ENCODE measurements at places on chromosomes 2 and 18. TPM values are rescaled to one million over a fixed set of nuclear protein-coding genes. Genes with fewer than 3 reads are reported as not detected.

The MARCO gene
- not detected for total RNA-seq

The GATA6 gene
- total RNA-seq = 4.6 TPM

The SLC14A1 gene
- 4.6 TPM for total RNA-seq

The SAG gene
- not detected for total RNA-seq

- no peak for DNase-seq
Observed at GRCh38 chr2:65934992-65935629, 499.8 kb upstream of the MEIS1 start.

DNA sequence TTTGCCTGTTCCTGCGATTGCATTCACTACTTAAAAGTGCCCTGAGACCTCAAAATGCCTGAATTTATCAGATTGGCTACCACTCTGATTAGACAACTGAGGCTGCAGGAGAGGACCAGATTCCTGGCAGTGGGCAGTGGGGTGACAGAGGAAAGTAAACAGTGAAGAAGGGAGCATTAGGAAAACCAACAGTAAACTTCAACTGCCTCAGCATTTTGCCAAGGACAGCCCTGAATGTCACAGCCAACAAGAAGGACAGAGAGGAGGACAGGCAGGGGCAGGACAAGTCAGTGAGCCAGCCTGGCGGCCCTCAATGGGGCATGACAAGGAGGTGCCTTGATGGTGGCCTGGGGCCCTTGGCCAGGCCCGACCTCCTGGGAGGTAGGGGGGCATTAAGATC is 24.3 kb downstream of the ACMSD start:
- DNase-seq = no peak

DNA sequence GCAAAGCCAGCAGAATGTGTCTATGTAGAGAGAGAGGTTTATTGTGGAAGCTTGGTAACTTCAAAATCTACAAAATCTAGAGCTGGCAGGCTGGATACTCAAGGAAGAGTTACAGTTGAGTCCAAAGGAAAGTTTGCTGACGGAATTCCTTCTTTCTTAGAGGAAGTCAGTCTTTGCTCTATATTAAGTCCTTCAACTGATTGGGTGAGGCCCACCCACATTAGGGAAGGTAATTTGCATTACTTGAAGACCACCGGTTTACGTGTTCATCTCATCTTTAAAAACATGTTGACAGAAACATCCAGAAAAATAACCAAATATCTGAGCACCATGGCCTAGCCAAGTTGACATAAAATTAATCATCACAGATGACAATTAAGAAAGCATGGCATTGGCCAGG is 101.5 kb downstream of the TEX51 start:
- DNase-seq = no peak

- no peak for DNase-seq
Observed at GRCh38 chr2:15830937-15831549, 109.3 kb upstream of the MYCN start.

- no peak for DNase-seq
Observed at GRCh38 chr2:212871597-212871996, 279.8 kb downstream of the IKZF2 start.

DNA sequence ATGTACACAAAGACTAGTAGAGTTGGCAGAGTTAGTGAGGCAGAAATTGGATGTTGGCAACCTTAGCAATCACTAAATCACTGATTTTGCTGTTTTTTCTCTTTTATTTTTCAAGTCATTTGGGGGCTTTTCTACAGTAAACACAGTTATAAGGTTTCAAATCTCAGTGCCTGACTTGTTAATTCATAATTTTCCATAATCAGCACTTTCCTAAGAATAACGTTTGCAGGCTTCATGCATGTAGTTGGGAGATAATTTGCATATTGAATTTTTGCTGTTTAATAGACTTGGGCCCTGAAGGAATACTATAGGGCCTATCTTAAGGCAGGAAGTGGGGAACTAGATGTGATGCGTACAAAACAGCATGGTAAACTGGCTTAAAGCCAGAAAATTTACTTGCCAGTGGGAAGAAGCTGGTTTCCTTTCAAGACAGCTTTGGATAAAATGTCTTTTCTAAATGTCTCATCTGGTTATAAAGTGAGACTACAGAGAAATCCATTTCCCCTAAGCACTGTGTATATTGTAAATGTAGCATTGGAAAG is 127.2 kb upstream of the SMIM21 start:
- DNase-seq = no peak

DNA sequence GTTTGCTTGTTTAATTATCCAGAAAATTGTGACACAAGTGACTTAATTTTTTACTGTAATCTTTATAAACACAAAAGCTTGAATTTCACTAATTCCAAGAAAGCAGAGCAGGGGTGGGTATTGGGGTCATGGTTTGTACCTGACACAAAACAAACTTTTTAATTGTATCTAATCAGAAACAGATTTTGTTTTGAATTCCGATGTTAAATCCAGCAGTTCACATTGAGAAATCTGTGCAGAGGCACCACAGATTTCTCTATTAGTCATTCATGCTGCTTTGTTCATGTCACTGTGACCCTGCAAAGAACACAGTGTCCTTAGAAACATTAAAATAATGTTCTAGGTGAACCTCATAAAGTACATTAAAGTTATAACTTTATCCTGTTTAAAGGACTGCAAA is 443.4 kb downstream of the NYAP2 start:
- DNase-seq = peak; percentile 51

DNA sequence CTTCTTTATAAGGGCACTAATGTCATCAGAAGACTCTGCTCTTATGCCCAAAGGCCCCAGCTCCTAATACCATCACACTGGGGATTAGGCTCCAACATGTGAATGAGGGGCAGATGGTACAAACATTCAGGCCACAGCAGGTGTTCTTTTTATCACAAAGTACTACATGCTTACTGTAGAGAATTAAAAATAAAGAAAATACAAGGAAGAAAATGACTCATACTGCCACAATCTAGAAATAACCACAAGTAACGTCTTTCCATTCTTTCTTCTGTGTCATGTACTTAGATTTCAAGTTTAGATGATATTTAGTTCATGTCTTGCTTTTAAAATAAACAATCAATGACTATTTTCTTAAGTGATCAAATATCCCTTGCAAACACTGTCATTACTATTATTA is 100.3 kb upstream of the NEDD4L start:
- peak; percentile 69 for DNase-seq

GRCh38 chr2:240946046-240946445 is 39.9 kb downstream of the CROCC2 start:
- no peak for DNase-seq

All from M059J (cell line).